ENCODE measurements at places on chromosomes 4 and X.

- no peak for DNase-seq
These were observed 94.4 kb upstream of the LIMCH1 start for GRCh38 chr4:41443340-41444079.

DNA sequence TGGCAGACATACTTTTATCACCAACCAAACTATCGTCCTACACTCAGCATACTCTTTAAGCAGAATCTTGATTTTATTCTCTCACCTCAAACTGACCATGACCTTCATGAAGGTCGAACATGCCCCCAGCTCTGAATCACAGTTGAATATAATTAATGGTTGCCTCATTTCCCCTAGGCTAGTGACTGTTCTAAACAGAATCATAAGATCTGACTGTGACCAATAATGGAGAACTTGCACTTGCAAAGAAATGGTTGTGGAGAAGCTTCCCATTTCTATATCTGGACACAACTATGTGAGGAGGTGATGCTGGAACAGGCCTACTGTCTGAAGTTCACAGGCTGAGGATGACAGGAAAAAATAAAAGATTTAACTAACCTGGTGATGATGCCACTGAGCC, 85.1 kb downstream of the PDGFC start:
- DNase-seq: no peak

GRCh38 chrX:40040686-40041461, 56.9 kb downstream of the BCOR start:
- peak; percentile 12 for DNase-seq

GRCh38 chr4:147477439-147477838, 3.5 kb upstream of the EDNRA start:
- DNase-seq: no peak

DNA sequence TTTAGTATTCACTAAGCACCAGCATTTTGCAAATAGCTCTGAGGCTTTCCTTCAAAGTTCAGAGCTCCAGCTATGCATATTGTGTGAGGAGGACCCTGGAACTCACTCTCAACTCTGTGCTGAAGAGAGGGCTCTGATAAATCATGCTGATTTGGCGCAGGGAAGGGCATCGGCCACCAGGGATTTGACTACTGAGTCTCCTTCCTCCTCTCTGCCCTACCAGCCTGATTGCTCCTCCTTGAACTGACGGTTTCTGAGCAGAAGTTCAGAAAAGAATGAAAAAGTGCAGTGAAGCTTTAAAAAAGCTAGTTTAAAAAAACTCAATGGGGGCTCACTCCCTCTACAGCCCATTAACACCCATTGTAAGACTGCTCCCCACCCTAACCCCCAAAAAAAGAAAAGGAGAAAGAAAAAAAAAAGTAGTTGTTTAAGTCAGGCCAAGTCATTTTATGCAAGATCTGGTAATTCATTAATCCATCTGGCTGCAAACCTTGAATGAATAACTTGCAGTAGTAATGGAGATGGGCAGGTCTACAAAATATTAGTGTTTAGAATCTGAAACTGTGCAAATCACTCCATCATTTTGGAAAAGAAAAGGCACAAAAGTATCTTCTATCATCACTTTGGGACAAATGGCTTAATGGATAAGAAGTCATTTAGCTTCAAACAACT, 13.3 kb downstream of the PPARGC1A start:
- peak; percentile 37 for DNase-seq
